ENCODE measurements at places on chromosomes 1 and 21.

DNA sequence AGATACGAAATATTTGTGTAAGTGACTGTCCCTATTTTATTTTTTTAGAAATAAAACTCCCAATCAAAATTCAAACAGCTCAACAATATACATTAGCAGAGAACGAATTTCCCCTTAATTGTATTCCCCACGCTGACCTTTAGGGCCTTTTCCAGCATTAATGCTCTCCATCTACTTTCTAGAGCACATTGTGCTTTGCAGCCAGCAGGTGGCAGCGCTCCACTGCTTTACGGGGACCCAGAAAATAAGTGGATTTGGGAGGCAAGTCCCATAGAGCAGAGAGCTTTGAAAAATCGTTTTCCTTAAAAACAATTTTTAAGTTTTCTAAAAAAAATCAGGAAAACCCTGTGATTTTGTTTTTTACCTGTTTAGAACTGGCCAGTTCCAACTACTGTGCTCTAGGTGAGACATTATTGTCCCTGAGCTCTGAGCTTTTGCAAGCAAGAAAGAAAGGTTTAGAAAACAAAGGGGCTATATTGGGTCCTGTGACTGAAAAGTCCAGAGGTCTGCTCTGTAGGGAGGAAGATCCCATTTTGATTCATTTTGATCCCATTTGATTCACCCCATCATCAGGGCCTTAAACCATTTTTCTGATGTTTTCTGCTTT, 144.4 kb upstream of the ZNF644 start:
- DNase-seq: no peak

- DNase-seq: no peak
Measured at GRCh38 chr1:179818743-179819173, 58.8 kb downstream of the TOR1AIP2 start.

DNA sequence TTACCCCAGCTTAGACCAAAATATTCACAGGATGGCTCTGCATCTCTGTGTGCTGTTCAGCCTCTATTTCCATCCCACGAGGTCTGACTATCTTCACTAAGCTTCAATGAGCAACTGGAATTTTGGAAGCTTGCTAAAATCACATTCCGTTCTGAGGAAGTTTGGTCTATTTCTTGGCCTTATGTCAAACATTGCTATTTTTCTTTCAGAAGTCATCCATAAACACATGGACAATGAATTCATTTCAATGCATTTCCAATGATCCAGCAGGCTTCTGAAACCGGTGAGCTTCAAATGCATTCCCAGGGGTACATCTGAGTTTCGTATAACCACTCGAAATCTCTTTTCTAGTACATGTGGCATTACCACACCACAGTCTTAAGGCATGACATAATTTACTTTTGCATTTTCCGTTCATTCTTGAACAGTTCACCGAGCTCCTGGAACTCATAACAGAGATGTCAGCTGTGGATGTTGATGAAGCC, 294.1 kb upstream of the KAZN start:
- no peak for DNase-seq

- DNase-seq: peak; percentile 25
Measured at GRCh38 chr21:35932232-35932911, 128.0 kb downstream of the SETD4 start.

DNA sequence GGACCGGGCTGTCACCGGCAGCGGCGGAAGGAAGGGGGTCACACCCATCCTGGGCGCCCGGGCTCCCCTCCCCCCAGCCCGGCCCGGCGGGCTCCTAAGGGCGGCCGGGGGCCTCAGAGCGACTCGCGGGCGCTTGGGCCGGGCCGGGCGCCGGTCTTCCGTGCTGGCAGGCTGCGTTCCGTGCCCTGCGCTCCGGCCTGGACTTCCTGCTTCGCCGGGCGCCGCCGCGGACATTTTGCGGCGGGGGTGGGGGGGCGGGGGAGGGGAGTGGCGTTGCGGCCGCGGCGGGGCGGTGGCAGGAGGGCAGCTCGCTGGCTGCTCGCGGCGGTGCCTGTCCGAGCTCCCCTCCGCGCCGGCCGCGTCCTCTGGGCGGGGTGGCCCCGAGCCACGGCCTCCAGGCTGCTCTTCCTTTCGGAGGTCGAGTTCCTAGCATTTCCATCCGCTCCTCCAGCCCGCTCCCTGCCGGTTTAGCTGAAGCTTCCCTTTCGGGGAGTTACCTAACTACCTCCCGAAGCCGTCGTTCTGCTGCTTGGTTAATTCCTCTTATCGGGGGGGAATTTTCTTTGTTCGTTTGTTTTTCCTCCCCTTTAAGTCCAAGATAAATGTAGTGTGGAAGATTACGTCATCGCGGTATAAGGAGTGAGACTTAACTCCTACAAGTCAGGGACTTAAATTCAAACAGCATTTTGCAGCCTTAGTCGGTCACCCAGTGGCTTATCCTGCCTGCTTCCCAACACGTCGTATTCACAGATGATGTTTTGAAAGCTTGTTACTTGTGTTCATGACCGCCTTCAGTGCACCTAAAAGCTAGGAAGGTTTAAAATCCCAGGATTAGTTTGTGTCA, 730 bp downstream of the CDC42 start:
- DNase-seq: no peak

DNA sequence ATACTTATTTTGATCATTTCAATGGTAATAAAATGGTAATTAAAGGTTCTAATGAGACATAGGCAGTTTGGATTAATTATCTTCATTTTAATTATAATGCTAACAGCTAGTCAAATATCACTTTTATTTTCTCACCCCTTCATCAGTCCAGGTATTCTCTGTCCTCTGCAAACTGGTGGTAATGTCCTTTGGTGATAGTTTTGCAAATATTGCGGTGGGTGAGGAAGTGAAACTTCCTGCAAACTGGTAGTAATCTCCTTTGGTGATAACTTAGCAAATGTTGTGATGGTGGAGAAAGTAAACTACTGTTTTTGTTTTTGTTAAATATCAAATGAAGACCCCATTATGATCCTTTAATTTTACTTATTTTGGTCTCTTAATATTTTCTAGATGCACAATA, 209.0 kb downstream of the AMY1C start:
- no peak for DNase-seq

GRCh38 chr1:246064891-246065290, 442.2 kb downstream of the SMYD3 start:
- no peak for DNase-seq

- no peak for DNase-seq
Measured at GRCh38 chr21:44093761-44094160, 13.4 kb upstream of the PWP2 start.

GRCh38 chr1:78560811-78561210, 59.4 kb upstream of the IFI44L start:
- no peak for DNase-seq

GRCh38 chr1:26391450-26391849, 18.9 kb upstream of the ZNF683 start:
- no peak for DNase-seq

DNA sequence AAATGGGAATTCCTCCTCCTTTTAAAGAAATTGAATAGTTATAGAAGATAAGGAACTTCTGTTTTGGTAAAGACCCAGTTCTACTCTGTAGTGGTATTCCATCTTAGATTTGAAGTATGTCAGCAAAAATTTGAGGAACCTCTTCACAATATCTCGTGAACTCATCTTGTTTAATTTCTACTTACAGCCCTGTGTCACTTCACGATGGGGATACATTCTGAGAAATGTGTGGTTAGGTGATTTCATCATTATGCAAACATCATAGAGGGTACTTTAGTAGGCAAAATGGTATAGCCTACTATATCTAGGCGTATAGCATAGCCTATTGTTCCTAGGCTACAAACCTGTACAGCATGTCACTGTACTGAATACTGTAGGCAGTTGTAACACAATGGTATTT, 36.0 kb downstream of the ALG6 start:
- no peak for DNase-seq

DNA sequence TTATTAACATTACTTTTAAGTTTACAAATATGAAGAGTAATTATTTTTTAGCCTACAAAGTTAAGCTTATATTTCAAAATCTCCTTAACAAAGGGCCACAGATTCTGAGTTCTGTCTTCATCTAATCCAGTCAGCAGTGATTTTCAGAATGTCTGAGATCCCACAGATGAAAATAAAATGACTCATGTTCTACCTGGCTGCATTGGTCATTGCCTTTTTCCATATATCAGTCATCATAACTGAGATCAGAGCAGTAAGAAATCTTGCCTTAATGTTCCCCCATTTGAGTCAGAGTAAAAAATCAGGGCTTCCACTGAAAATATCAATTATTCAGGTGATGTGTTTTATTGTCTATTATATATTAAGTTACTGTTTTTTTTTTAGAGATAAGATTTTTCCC, 416.1 kb downstream of the MRPL39 start:
- DNase-seq: no peak

DNA sequence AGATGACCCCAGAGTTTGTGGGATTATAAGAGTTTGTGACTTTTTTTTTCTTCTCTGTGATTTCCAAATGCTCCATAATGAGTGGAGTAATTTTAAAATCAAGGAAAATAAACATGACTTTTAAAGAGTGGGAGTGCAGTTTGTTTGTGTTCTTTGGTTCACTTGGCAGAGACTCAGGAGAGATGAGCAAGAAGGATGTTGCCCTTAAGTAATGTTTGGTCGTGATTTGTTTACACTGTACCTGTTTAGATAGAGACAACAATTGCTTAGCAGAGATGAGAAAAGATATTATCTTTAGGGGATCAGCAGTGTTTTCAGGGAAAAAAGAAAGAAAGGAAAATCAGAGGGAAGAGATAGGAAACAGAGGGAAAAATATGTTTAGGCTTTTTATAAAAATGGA, 170.8 kb downstream of the ADSS2 start:
- no peak for DNase-seq

DNA sequence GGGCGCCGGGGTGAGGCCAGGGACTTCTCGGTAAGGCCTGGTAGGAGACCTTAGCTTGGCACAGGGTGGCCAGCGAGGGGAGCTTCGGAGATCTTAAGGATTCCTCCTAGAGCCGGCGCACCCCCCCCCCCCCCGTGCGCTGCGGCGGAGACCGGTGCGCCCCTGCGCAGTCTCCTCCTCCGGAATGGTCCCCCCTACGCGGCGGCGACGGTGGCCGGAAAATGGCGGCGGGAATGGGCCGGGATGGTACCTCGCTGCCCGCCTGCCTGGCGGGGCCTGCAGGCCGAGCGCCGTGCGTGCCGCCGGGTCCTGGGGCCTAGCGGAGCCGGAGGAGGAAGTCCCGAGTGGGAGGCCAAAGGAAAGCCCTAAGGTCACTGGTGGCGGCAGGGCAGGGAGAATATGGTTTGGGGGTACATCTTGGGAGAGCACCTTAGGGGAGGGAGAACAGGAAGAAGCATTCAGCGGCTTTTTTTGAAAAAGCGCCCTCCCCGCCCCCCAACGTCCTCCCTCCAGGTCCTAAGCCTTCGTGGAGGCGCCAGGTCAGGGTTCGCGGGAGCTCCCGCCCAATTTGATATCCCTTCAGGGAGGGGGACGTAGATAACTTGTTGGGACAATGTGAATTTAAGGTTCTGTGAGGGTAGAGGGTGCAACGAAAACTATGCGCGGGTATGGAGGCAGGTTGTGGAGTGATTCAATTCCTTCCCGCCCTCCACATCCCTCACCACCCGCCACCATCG, 429 bp downstream of the SRRM1 start:
- no peak for DNase-seq

GRCh38 chr21:14826630-14827029, 238.2 kb downstream of the NRIP1 start:
- DNase-seq: no peak

DNA sequence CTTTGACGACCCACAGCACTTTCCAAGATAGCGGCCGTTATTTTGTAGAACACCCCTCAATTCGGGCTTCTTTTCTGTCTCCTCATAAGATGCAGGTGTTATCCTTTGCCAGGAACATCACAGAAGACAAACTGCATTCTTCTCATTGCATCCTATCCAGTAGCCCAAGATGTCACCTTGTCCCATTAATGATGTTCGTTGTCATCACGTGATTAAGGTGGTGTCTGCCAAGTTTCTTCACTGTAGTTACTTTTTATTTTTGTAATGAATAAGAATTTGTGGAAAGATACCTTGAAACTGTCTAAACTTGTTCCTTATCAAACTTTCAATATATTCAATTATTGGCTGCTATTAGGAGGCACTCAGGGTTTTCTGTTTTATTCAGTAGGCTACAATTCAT, 39.4 kb downstream of the GNG4 start:
- no peak for DNase-seq

GRCh38 chr1:182614796-182615454, 10.7 kb upstream of the RGS16 start:
- peak; percentile 56 for DNase-seq

DNA sequence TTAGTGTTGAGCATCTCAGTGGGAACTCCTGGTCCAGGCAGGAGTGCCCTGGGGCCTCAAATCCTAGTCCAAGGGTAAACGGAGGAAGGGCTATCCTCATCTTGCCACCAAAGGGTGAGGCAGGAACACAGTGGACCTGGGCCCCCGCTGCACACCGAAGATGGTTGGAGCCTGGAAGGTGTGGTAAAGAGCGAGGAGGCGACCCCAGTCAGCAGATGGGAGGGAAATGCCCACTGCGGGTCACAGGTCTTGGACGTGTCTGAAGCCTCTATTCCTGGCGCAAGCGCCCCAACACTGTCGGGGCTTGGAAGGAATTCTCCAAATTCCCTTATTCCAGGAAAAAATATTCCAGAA, 38.5 kb upstream of the SYNC start:
- no peak for DNase-seq

DNA sequence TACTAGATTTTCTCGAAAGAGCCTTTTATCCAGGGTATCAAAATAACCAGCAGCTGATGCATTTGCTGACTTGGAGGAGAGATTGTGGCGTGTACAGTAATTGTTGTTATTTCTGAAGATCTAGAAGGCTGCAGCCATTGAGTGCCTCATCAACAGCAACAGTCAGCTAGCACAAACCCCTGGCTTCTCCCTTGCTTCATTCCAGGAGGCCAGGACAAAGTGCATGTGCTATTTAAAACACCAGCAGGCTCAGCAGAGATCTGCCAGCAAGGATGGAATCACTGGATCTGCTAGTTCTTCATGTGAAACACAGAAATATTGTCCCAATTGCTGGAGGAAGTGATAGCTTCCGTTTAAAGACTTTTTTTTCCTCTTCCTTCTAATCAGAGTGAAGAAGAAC, 2.8 kb upstream of the NGF start:
- DNase-seq: no peak

GRCh38 chr1:229999004-229999670, 67.9 kb upstream of the GALNT2 start:
- no peak for DNase-seq

DNA sequence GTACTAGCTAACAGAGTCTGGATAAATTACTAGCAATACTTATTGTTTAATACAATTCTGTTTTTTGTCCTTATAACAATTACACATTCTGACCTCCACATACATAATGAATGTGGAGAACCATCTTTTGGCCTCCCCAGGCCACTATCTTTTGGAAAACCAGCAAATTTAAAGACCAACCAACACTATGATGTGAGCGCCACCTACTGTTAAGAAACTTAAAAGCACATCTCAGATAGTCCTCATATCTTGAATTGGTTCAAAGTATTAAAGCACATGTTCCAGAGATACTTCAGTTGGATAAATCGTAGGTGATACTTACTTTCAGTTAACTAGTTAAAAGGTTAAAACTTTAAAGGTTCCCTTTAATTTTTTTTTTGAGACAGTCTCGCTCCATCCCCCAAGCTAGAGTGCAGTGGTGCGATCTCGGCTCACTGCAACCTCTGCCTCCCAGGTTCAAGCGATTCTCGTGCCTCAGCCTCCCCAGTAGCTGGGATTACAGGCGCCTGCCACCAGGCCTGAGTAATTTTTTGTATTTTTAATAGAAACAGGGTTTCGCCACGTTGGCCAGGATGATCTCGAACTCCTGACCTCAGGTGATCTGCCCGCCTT, 29.3 kb upstream of the USP1 start:
- DNase-seq: no peak
